ENCODE measurements at places on chromosomes 4 and X.

DNA sequence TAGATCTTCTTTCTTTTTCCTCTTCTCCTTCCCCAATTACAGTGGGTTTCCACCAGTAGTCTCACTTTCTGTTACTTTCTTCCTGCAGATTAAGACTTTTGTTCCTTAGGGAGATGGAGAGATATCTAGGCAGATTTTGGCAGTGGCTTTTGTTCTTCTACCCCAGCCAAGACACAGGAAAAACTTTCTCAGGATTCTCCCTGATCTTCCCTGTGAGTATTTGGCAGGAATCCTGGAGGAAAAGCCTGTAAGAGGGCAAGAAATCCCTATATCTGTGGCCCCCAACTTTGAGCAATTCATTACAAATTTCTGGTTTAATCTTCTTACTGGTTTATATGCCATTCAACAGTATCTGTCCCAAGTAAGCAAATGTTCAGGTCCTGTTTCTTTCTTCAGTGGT lies 21.9 kb downstream of the SLC9A7 start:
- no peak for DNase-seq

DNA sequence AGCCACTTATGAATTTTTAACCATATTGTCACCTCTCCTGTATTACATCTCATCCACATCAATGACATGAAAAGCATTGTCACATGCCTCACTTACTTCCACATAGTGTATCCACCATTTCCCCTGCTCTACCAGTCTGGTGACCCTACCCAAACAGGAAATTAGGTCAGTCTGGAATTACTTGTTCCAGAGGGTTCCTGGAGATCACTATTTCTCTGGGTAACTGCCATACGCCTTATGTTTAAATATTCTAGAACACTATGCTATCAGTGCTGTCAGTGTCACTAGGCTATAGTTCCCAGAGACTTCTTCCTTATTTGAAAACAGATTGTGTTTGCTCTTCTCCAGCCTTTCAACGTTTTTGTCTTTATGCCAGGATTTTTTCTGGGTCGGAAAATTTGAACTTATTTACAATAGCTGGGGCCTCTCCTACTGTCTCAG lies 15.0 kb downstream of the SRPX2 start:
- DNase-seq, result no peak

- DNase-seq, result no peak
These were observed 762.5 kb downstream of the PCDH7 start for GRCh38 chr4:31482691-31483090.

DNA sequence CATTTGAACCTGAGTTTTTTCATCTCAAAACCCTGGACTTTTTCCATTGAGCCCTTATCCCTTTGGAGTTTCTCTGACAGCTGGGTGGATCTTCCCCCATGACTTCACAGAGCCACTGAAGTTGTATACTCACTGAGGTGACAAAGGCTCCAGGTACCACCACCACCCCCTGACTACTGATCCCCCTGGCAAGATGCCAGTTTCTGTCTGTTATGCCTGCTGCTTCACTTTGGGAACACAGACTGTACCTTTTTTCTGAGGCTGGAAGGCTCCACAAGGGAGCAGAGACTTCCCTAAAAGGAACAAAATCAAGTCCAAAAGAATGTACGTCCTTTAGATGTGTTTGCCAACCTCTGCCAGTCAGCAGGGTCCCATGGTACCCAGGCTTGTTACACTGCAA lies 160.3 kb upstream of the JADE1 start:
- no peak for DNase-seq

GRCh38 chr4:8030121-8030781 lies 90.6 kb upstream of the AFAP1 start:
- no peak for DNase-seq

DNA sequence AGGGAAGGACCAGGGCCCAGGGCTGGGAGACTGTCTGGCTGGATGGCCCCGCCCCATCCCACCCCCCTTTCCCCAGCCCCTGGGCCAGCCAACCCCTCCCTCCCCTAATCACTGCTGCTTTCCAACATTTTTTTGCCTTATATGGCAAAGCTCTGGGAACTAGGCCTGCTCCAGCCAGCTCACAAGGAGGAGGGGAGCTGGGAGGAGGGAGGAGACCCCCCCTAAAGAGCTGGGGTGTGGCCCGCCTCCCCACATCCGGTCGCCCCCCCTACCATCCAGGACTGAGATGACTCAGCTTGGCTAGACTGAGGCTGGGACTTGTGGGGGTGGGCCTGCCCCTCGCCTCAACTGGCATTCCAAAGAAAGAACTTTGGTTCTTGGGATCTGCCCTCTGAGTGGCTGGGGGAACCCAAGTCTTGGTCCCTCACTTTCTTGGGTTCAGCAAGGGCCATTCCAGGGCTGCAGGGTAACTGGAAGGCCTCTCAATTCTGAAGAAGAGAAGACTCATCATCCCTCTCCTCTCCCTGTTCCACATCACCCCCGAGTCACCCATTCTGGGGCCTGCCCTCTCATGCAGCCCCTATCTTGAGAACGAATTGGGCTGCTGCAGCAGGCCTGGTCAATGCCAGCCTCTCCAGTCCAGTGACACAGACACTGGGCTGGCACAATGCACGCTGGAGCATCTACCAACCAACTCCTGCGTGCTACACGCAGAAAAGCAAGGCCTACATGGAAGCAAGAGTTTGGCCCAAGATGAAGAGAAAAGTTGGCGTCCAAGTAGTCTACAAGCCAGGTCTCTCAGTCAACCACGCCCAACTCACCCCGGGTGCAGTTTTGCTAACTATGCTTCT lies 4.8 kb downstream of the FLNA start:
- DNase-seq, result peak; percentile 88

- no peak for DNase-seq
These were observed 608.4 kb downstream of the RAB28 start for GRCh38 chr4:12875640-12876243.

DNA sequence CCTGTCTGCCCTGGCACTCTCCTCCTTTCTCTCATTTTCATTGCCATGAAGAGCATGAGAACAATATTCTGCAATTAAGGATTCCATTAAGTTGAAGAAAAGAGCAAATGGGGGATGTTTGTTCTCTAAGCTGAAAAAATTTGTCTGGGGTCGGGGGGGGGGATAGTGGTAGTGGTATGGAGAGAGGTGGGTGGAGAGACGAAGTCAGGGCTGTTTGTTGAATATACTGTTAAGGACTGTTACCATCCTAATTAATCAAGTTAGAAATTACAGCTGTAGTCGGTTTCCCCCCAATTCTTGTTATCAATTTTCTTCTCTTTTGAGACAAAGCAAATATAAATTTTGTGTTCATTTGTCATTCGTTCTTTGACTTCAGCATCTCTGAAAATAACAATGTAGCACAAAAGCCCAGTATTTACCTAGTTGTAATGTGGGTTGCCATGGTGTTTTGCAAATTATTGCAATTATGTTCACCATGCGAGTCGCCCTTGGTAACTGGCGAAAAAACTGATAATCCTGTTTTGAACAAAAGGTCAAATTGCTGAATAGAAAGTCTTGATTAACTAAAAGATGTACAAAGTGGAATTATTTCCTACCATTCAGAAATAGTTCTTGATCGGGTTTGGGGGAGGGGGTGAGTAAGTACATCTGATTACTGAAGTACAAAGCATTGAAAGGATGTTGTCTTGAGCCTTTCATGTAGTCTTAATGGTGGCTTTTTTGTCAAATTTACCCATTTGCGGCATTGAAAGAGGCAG lies 139.1 kb downstream of the ARX start:
- no peak for DNase-seq

DNA sequence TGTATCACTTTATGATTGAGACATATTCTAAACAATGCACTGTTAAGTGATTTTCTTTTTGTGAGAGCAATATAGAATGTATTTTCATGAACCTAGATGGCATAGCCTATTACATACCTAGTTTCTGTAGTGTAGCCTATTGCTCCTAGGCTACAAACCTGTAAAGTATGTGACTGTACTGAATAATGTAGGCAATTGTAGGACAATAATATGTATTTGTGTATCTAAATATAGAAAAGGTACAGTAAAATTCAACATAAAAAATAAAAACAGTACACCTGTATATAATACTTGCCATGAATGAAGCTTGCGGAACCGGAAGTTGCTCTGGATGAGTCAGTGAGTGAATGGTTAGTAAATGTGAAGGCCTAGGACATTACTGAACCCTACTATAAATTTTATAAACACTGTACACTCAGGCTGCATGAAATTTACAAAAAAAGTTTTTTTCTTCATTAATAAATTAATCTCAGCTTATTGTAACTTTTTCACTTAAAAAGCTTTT lies 106.7 kb downstream of the VSIG4 start:
- no peak for DNase-seq

Measured in CD8-positive, alpha-beta T cell (primary cell).